ENCODE measurements at places on chromosomes 16 and 17. TPM values are rescaled to one million over a fixed set of nuclear protein-coding genes. Genes with fewer than 3 reads are reported as not detected.

GRCh38 chr16:74837056-74837455, 62.4 kb upstream of the FA2H start:
- DNase-seq, result no peak

GRCh38 chr17:53134548-53134947, 688.2 kb upstream of the KIF2B start:
- no peak for DNase-seq

DNA sequence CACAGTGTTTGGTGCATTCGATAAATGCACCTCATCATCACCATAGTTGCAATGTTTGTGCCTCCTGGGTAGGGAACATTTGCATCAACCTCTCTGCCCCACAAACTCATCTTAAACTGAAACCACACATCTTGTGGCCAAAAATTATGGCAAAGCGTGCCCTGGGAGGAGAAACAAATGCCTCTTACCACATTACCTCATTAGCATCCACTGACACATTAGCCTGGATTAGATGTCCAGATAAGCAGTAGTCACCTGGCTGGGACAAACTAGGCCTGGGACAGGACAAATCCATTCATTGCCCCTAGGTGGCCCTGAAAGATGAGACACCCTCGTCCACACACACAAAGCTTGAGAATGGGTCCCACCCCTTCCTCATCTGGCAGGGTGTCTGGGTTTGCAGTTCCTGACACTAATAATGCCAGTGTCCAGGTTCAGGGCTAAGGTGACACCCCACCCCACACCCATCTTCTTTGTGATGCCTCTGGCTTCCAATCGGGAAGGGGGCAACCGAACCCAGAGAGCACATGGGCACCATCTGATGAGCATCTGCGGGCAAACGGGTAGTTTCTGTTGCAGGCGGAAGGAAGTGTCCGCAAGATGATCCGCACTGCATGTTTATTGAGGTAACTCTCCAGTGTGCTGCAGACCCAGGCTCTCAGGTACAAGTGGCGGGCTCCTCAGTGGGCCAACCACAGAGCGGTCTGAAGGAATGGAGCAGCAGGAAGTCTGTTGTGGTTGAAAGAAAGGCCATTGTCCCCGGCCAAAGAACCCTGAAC, 8.6 kb downstream of the XYLT1 start:
- DNase-seq, result peak; percentile 53

DNA sequence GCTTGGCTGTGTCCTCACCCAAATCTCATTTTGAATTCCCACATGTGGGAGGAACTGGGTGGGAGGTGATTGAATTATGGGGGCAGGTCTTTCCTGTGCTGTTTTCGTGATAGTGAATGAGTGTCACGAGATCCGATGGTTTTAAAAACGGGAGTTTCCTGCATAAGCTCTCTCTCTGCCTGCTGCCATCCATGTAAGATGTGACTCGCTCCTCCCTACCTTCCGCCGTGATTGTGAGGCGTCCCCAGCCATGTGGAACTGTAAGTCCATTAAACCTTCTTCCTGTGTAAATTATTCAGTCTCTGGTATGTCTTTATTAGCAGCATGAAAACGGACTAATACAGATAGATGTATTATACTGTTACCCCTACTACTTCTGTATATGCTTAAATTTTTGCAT, 3.6 kb downstream of the SPATA33 start:
- no peak for DNase-seq

Gene ACSM3
- 3.1 TPM for total RNA-seq

Gene MYLK3
- 0.90 TPM for total RNA-seq

Gene BICDL2
- 13.5 TPM for total RNA-seq

All from H9 (cell line).